ENCODE measurements at places on chromosomes 11 and 22.

GRCh38 chr11:61126256-61126655 lies 24.0 kb downstream of the CD5 start:
- DNase-seq: no peak

- peak; percentile 24 for DNase-seq
These were observed 183.8 kb upstream of the NTM start for GRCh38 chr11:131186629-131187101.

DNA sequence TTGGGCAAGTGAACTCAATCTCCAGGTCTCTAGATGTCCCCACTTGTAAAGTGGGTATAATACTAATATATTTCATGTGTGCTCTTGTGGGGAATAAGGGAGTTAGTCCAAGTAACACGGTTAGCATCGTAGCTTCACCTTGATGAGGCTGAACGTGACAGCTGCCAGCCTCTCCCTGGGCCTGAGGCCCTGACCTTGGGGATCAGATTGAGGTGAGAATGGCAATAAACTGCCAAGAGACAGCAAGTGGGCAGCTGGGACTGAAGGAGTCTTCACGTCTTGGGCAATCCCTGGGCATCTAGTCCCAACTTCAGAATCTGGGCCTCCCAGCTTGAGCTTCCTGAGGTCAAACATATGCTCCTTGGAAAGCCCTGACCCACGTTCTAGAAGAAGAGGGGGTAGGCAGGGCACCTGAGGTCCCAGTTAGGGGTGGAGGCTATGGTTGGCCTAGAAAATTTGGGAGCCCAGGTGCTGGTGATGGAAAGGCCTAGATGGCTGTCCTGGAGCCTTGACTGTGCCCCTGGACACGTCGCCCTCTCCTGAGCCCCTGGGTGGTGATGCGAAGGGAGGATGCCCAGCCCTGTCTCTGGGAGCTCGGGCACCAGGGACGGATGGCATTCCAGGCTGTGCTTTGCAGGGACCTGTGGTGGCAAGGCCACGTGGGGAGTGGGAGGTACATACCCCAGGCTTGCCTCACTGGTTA lies 23.4 kb downstream of the ADAMTS15 start:
- no peak for DNase-seq

DNA sequence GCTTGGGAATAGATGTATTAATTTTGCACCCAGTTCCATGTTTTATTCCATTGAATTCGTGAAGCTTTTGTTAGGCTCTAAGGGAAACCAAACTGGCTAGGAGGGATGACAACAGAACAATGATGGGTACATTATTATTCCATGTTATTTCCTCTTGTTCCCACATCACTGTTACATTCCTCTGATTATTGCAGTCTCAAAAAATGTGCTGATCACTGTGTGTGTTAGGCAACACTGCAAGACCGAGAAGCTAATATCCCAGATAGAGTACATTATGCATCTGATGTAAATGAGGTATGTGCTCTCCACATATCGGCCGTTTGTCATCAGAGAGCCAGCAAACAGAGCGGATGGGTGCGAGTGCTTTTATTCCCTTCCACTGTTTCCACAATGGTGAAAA lies 327.9 kb downstream of the SOX6 start:
- DNase-seq: no peak

- DNase-seq: no peak
These were observed 13.8 kb upstream of the TEF start for GRCh38 chr22:41367680-41368542.

- DNase-seq: no peak
These were observed 87.2 kb downstream of the MYO18B start for GRCh38 chr22:25829237-25829636.

DNA sequence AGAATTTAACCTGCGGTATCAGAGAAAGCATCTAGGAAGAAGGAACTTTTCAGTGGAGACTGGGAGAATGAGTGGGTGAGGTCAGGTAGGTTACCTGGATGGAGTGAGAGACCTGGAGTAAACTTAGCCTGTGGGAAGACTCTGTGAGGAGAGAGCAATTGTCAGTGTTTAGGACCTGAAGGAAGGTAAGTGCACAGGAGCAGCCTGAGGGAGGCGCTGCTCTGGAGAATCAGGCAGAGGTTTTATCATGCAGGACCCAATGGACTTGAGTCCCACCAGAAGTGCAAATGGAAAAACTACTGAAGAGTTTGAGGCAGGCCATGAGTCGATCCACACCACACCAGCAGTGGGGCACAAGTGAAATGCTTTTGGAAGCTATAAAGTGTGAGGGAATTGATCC lies 10.6 kb upstream of the IFTAP start:
- DNase-seq: no peak

DNA sequence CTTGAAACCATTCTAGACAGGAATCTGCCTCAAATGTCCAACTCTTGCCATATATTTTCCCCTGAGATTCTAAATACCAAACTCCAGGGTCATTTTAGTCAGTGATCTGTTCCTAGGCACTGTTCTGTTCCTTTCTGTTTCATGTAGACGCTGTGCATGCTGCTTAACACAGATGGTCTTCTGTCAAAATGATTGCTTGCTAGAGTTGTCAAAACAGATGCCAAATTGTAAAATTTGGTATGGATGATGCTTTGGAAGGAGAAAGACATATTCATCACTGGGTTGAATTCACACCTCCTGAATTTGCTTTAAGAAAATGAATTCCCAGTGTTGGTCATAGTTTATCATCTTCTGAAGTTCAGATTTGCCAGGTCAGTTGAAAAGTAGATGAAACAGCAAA lies 425.9 kb downstream of the ETS1 start:
- no peak for DNase-seq

GRCh38 chr11:94964934-94965333 lies 8.4 kb downstream of the CWC15 start:
- DNase-seq: no peak

DNA sequence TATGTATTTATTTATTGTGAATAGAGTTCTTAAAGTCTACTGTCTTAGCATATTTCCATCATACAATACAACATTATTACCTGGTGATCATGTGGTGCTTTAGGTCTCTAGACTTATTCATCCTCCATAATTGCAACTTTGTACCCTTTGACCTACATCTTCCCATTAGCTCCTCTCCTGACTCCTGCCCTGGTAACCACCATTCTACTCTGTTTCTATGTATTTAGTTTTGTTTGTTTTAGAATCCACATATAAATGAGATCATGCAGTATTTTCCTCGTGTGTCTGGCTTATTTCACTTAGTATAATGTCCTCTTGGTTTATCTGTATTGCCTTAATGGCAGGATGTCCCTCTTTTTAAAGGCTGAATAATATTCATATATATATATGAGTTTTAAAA lies 22.7 kb downstream of the NCAM1 start:
- no peak for DNase-seq

GRCh38 chr22:19868773-19869471 lies 14.2 kb upstream of the GNB1L start:
- no peak for DNase-seq

GRCh38 chr11:12687740-12688139 lies 13.5 kb downstream of the TEAD1 start:
- no peak for DNase-seq

- no peak for DNase-seq
These were observed 27.8 kb upstream of the FADD start for GRCh38 chr11:70175236-70175698.

DNA sequence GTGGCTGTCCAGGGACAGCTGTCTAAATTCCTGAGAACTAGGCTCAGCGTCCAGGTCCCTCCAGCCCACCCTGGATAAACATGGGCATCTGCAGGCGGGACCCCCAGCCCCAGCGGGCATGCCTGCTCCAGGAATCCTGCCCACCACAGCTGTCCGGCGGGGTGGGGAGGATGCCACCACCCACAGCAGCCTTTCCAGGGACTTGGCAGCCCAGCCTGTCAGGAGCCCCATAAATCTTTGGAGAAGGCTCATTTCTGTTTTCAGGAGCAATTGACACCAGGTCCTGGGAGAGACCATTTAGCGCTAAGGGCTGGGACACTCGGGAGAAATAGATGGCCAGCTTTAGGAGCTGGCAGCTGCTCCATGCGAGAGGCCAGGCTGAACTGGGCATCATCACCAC lies 358.9 kb downstream of the CADM1 start:
- no peak for DNase-seq

GRCh38 chr11:133966921-133967598 lies 10.3 kb upstream of the IGSF9B start:
- DNase-seq: no peak

GRCh38 chr11:14259186-14259784 lies 99.7 kb downstream of the RRAS2 start:
- no peak for DNase-seq

GRCh38 chr11:7892840-7893254 lies 38.2 kb downstream of the OR10A6 start:
- peak; percentile 30 for DNase-seq

DNA sequence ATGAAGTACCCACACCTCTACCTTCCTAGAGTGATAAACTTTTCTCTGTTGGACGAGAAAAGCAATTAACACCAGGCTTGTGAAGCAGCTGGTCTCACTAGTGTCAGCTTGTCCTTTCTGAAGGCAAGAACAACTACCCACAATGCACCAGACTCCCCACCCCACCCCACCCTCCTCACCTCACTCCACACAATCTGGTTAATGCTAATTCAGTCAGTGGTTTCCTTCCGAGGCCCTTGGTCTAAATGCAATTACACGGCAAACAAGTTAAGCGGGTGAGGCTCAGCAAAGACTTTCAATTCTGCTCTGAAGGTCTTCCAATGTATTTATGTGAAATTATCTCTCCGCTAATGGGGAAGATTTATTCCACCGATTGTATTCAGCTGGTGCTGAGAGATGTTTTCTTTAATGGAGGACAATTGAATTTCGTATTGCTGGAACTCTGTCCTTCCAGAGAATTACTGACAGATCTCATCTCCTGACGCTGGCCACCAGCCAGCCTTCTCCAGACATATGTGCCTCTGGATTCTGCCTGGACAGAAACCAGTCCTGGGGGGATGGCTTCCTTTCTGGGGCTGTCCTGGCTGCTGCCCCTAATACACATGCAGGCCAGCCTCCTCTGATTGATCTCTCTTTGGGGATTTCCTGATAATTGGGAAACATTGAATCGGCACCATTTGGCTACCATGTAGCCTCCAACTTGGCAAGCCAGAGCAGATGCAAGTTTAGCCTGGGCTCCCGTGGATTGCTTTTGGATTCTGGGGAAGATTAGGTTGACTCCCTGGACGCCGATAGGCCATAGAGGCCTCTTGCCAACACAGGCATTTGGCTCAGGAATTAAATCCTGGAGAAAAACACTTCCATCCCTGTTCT lies 165.8 kb upstream of the NARS2 start:
- no peak for DNase-seq

- no peak for DNase-seq
These were observed 147.1 kb downstream of the CHST1 start for GRCh38 chr11:45518141-45518832.

- DNase-seq: no peak
These were observed 17.0 kb upstream of the GLYATL2 start for GRCh38 chr11:58861533-58861932.

DNA sequence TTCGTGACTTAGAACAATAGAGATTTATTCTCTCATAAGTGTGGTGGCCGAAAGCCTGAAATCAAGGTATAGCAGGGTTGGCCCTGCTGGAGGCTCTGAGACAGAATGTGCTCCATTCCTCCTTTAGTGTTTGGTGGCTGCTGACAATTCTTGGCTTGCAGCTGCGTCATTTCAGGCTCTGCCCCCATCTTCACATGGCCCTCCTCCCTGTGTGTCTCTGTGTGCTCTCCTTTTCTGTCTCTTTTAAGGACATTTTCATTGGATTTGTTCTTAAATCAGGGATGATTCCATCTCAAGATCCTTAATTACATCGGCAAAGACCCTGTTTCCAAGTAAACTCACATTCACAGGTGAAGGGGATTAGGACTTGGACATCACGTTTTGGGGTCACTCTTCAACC lies 10.2 kb upstream of the APOL6 start:
- DNase-seq: no peak

- DNase-seq: no peak
These were observed 108.0 kb upstream of the CADM1 start for GRCh38 chr11:115612046-115612730.

DNA sequence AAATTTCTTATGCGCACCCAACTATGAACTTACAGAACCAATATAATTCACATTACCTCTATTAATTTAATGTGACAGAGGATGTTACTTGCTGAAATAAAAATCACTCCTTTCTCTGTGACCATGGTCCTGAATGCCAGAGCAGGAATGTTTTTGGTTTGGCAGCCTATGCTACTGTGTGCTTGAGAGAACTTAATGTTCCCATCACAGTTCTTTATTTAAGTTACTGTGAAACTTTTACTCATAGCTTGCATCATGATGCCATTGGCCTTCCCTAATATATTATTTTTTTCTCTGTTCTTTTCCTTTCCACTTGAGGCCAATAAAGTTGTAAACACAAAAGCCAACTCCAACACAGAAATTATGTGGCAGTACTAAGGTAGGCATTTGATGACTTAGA lies 142.2 kb downstream of the FAM76B start:
- DNase-seq: no peak

DNA sequence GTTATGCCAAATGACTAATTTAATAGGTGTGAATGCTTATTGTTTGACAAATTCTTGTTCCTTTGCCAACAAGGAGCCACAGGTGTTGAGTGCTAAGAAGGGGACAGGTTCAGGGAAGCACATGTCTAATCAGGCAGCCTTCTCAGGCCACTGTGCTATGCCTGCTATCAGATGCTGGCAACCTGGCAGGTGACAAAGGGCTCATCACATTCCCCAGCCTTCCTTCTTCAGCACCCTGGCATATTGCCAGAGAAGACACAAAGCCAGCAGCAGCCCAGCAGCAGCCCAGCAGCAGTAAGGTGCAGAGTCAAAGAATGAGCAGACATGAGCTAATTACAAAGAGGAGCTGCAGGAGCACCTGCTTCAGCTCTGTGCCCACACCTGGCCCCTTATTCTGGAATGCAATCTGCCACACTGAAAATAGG lies 68.2 kb downstream of the GUCY1A2 start:
- no peak for DNase-seq

DNA sequence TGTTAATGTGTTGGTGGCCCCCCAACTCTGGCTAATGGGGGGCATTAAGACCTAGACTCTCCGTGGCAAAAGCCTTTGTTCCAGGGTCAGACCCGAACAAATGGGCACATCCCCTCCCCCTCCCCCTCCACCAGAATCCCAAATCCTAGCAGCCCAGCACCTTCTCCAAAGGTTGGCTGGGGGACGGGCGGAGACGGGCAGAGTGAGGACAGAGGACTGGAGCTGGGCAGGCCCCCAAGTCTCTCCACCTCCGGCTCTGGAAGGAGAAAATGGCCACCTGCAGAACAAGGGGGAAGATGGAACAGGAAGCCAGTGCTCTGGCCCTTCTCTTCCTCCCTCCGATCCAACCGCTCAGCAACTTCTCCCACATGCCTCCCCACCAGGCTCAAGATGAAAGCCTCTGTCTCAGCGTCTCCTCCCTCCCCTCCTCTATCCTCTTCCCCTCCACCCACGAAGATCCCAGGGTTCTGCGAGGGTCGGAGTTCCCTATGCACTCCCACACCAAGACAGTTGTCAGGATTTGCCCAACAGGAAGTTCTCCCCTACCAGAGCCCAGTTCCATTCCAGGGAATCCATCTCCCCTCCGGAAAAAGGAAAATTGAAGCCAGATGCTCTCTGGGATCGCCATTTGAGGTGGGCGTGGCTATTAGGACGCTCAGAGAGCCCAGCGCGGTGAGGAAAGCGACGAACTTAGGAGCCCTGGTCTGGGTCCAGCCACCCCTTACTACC lies 20.1 kb downstream of the ADA2 start:
- DNase-seq: no peak

- no peak for DNase-seq
These were observed 172.0 kb downstream of the KCNA4 start for GRCh38 chr11:29844701-29845379.

GRCh38 chr11:10561947-10562346 lies 6.5 kb downstream of the LYVE1 start:
- DNase-seq: peak; percentile 6

GRCh38 chr11:2531277-2531986 lies 86.6 kb downstream of the KCNQ1 start:
- no peak for DNase-seq
